ENCODE measurements at places on chromosomes 6 and 20. TPM values are rescaled to one million over a fixed set of nuclear protein-coding genes. Genes with fewer than 3 reads are reported as not detected.

DNA sequence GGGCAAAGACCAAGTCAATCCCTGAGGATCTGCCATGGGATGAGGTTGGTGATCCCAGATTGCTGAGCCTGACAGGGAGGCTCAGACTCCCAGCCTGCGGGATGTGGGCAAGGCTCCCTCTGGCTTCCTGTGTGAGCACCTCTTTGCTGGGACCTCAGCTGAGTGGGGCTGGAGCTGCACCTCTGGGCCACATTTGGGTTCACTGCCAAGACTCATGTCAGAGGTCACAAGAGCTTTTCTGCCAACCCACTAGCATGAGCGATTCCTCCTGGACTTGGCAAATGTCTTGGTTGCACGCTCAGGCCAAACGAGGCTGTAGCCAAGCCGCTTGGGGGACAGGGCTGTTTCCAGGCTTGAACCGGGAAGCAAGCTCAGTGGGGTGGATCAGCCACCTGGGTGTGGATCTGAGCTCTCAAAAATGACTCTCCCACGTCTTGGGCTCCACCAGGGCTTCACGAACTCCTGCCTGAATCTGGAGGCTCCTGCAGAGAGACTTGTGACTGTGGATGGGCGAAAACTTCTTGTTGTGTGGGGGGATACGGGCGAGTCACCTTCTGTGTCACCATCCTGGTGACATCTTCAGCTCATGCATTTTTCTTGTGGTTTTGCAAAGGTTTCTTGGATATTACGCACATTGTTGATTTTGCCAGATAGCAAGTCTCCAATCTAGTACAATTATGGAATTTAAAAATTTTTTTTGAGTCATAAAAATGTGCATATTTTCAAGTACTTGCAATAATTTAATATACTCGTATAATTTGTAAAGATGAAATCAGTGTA is 359.5 kb downstream of the CDH4 start:
- DNase-seq = no peak
- no peak overlapping the region for H3K4me3 ChIP-seq
- H3K27me3 ChIP-seq = no peaks in the 10 kb centered on the region
- no peaks in the 10 kb centered on the region for H3K4me1 ChIP-seq
- no peaks in the 10 kb centered on the region for H3K36me3 ChIP-seq

DNA sequence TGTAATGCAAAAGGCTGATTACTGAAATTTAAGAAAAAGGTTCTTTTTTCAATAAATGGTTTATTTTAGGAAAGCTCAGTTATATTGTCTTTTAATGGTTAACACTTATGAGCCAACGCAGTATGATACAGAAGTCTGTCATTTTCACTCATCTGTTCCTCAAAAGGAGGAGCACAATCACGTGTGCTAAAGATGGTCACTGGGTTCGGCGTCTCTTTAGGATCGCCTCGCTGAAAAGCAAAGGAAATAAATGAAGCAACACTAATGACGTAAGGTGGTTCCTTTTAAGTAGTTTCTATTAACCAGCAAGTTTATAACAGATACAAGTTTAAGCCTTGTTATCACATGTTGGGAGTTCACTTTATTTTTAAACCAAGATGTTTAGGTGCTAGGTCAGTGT is 125.7 kb downstream of the MAP3K4 start:
- H3K27me3 ChIP-seq = no peaks in the 10 kb centered on the region
- H3K27ac ChIP-seq = no peak overlapping the region
- peaks cover 80% of the 10 kb centered on the region for H3K36me3 ChIP-seq
- no peak overlapping the region for H3K4me3 ChIP-seq
- no peak for DNase-seq

- no peak overlapping the region for H3K27ac ChIP-seq
- no peaks in the 10 kb centered on the region for H3K36me3 ChIP-seq
- DNase-seq = no peak
- H3K27me3 ChIP-seq = peaks cover 2% of the 10 kb centered on the region
- H3K4me3 ChIP-seq = no peak overlapping the region
Observed at GRCh38 chr6:140441256-140441655, 1066.8 kb upstream of the CITED2 start.

- H3K36me3 ChIP-seq = peaks cover 26% of the 10 kb centered on the region
- H3K4me1 ChIP-seq = peaks cover 48% of the 10 kb centered on the region
- H3K4me3 ChIP-seq = no peak overlapping the region
- peak overlapping the region; percentile 32 for H3K27ac ChIP-seq
- no peaks in the 10 kb centered on the region for H3K27me3 ChIP-seq
- DNase-seq = no peak
Observed at GRCh38 chr20:32411955-32412706, 54.0 kb downstream of the ASXL1 start.

DNA sequence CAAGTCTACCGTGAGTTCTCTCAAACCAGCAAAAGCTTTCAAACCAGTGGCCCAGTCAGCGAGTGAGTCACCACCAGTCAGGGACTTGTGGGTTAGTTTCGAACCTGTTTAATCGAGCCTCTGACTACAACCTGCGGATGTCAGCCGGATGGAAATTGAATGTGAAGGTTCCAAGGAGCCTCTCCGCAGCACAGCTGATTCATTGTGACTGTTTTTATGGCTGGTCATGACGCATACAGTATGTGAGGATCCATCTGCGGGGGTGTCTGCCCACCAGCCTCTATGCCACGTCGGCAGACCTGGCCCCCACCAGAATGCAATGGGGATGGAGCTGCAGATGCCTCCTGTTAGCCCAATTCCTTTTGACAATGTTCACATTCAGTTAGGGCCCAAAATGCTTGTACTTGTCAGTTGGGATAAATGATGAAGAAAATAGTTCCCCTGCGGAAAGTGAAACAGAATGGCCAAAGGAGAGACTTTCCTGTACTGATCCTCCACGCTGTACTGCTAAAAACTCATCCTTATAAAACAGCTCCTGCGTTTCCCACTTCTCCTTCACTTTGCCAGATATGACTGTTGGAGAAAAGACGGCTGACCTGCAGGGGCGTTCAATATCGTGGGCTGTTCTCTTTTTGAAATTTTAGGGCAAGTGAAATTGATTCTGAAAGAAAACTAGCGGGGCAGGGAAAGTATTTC is 206.6 kb downstream of the TFAP2B start:
- DNase-seq = no peak
- no peak overlapping the region for H3K4me3 ChIP-seq
- H3K36me3 ChIP-seq = no peaks in the 10 kb centered on the region
- H3K27ac ChIP-seq = no peak overlapping the region

GRCh38 chr6:24330137-24330732 is 27.6 kb downstream of the DCDC2 start:
- no peaks in the 10 kb centered on the region for H3K36me3 ChIP-seq
- H3K27ac ChIP-seq = no peak overlapping the region
- no peak overlapping the region for H3K4me3 ChIP-seq
- peaks cover 7% of the 10 kb centered on the region for H3K27me3 ChIP-seq

- no peaks in the 10 kb centered on the region for H3K27me3 ChIP-seq
- H3K4me1 ChIP-seq = peaks cover 61% of the 10 kb centered on the region
- DNase-seq = peak; percentile 86
- peak overlapping the region; percentile 98 for H3K27ac ChIP-seq
- H3K4me3 ChIP-seq = peak overlapping the region; percentile 97
Observed at GRCh38 chr20:33994222-33994913, 657 bp downstream of the RALY start.

DNA sequence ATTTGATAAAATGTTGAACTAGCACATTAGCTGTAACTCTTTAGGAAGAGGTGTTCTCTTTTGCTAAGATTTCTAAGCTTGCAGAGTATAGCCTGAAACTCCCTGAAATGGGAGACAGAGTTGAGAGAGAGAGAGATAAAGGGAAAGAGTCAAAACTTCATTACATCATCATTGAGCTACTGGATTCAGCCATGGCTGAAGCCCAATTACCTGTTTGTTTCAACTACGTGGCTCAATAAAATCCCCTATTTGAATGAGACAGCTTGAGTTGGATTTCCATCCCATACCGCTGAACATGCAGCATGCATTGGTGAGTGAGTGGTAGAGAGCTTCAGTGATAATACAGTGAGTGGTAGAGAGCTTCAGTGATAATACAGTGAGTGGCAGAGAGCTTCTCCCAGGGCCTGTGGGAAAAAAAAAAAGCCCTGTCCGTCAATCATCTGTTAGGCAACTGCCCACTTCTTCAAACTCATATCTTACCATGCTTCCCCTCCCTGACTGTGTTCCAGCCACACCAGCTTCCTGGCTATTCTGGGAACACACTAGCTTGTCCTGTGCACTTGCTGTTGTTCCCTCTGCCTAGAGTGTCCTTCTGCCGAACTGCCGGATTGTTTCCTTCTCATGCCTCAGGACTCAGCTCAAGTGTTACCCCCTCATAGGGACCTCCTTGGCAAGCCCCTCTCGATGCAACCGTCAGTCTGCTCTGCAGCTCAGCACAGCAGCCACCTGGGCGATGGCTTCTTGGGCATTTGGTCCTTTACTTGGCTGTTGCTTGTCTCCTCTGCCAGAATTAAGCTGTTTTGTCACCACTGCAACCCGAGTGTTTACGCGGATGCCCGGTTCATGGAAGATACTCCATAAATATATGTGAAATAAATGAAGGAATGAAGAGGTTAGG is 91.3 kb upstream of the EYA2 start:
- no peak for DNase-seq
- no peaks in the 10 kb centered on the region for H3K4me1 ChIP-seq
- no peaks in the 10 kb centered on the region for H3K36me3 ChIP-seq
- no peak overlapping the region for H3K27ac ChIP-seq

GRCh38 chr6:16728513-16729182 is 32.6 kb downstream of the ATXN1 start:
- DNase-seq = no peak
- peaks cover 44% of the 10 kb centered on the region for H3K36me3 ChIP-seq
- H3K27me3 ChIP-seq = no peaks in the 10 kb centered on the region

- H3K27me3 ChIP-seq = no peaks in the 10 kb centered on the region
- H3K36me3 ChIP-seq = peaks cover 81% of the 10 kb centered on the region
- no peak for DNase-seq
- H3K4me1 ChIP-seq = peaks cover 58% of the 10 kb centered on the region
- H3K27ac ChIP-seq = peak overlapping the region; percentile 36
Observed at GRCh38 chr20:58897488-58897887, 45.0 kb downstream of the GNAS start.

DNA sequence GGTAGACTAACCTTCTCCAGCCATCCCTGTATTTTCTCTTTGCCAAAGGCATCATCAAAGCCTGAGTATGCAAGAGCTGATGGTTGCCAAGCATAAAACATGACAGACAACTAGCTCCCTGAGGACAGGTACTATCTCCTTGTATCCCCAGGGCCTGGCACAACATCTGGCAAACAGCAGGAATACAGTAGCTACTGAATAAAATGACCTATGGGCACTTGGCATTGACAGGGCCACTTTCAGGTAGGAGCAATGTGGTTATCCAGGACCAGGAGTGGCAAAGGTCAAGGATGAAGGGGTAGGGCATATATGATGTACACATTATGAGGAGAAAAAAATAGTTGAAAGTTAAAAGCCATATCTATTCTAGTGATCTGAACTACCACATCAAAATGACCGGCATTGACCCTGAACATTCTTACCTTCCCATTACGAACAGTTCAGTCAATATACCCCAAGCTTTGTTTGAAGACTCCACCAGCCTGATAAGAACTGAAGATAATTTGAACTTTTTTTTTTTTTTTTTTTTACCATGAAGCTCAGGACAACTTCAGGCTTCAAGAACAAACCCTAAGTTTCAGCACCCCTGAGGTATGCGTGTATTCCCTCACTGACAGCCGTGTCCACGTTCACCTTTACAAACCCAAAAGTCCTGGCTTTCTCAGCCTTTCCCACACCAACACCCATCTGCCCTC is 12.3 kb downstream of the ABHD12 start:
- no peak overlapping the region for H3K27ac ChIP-seq
- H3K4me1 ChIP-seq = peaks cover 9% of the 10 kb centered on the region
- H3K36me3 ChIP-seq = peaks cover 18% of the 10 kb centered on the region
- DNase-seq = no peak
- H3K4me3 ChIP-seq = no peak overlapping the region
- no peaks in the 10 kb centered on the region for H3K27me3 ChIP-seq

DNA sequence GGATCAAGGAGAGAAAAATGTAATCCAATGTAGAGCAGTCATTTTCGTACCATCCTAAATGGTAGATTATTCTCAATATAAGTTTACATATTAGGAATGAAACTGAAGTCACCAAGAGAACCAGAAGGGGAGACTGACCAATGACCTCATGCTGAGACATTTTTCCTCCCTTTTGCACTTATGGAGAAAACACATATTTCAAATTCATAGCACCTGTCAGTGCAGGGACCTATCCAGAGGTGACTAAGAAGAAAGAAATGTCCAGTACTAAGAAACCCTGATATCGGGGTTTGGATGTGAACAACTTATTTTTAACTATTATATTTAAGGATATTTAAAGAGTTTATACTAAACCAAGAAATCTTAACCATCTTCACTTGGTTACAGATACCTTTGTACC is 16.6 kb upstream of the LYRM2 start:
- no peak overlapping the region for H3K27ac ChIP-seq
- peaks cover 55% of the 10 kb centered on the region for H3K36me3 ChIP-seq
- no peaks in the 10 kb centered on the region for H3K27me3 ChIP-seq
- no peaks in the 10 kb centered on the region for H3K4me1 ChIP-seq
- no peak for DNase-seq

GRCh38 chr20:14334306-14334930 is 3.0 kb downstream of the FLRT3 start:
- H3K27ac ChIP-seq = no peak overlapping the region
- no peaks in the 10 kb centered on the region for H3K4me1 ChIP-seq
- H3K4me3 ChIP-seq = no peak overlapping the region
- H3K36me3 ChIP-seq = no peaks in the 10 kb centered on the region

GRCh38 chr6:83097204-83097603 is 29.7 kb downstream of the DOP1A start:
- H3K27ac ChIP-seq = no peak overlapping the region
- peaks cover 20% of the 10 kb centered on the region for H3K36me3 ChIP-seq

- H3K27me3 ChIP-seq = no peaks in the 10 kb centered on the region
- no peak for DNase-seq
- no peak overlapping the region for H3K27ac ChIP-seq
- no peak overlapping the region for H3K4me3 ChIP-seq
- no peaks in the 10 kb centered on the region for H3K4me1 ChIP-seq
- H3K36me3 ChIP-seq = no peaks in the 10 kb centered on the region
Observed at GRCh38 chr6:54892831-54893230, 46.3 kb downstream of the FAM83B start.

DNA sequence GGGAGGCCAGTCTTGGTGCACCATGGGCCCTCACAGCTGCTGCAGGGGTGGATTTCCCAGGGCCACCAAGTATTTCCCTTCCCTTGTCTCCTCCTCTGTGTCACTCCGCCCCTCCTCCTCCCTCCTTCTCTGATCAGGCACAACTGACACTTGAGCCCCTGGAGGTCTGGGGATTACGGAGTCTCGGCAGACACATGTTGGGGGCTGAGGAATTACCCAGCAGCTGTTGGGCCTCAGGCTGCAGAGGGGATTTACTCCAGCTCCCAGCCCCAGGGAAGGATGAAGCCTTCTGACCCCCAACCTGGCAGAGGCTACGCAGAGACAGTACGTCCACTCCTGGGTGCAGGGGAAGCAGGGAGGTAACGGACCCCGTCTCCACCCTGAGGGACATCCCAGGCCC is 420.5 kb upstream of the SULF2 start:
- no peaks in the 10 kb centered on the region for H3K4me1 ChIP-seq
- no peak for DNase-seq
- H3K4me3 ChIP-seq = no peak overlapping the region
- H3K27me3 ChIP-seq = no peaks in the 10 kb centered on the region
- no peaks in the 10 kb centered on the region for H3K36me3 ChIP-seq
- H3K27ac ChIP-seq = no peak overlapping the region

Gene HDGFL1
- total RNA-seq = not detected

Gene TCP11
- total RNA-seq = not detected

Gene SLC4A11
- 1.8 TPM for total RNA-seq

Gene ZNF335
- 35.7 TPM for total RNA-seq

Gene ZNF311
- 0.53 TPM for total RNA-seq

Gene FKBP5
- 51.1 TPM for total RNA-seq

Gene PPP1R14C
- total RNA-seq = 0.10 TPM

Gene SMPDL3A
- total RNA-seq = not detected

Gene HEY2
- not detected for total RNA-seq

Gene RSPH4A
- 0.15 TPM for total RNA-seq

Gene RPS21
- 1,751 TPM for total RNA-seq

Gene RWDD1
- 37.8 TPM for total RNA-seq

Gene LHFPL5
- not detected for total RNA-seq

Gene ELOVL4
- total RNA-seq = 1.9 TPM

Gene ZBP1
- total RNA-seq = 57.7 TPM

Gene NFATC2
- total RNA-seq = 53.3 TPM
